T-helper 9 cell (primary cell): ENCODE measurements at places on chromosomes 3 and 15.

DNA sequence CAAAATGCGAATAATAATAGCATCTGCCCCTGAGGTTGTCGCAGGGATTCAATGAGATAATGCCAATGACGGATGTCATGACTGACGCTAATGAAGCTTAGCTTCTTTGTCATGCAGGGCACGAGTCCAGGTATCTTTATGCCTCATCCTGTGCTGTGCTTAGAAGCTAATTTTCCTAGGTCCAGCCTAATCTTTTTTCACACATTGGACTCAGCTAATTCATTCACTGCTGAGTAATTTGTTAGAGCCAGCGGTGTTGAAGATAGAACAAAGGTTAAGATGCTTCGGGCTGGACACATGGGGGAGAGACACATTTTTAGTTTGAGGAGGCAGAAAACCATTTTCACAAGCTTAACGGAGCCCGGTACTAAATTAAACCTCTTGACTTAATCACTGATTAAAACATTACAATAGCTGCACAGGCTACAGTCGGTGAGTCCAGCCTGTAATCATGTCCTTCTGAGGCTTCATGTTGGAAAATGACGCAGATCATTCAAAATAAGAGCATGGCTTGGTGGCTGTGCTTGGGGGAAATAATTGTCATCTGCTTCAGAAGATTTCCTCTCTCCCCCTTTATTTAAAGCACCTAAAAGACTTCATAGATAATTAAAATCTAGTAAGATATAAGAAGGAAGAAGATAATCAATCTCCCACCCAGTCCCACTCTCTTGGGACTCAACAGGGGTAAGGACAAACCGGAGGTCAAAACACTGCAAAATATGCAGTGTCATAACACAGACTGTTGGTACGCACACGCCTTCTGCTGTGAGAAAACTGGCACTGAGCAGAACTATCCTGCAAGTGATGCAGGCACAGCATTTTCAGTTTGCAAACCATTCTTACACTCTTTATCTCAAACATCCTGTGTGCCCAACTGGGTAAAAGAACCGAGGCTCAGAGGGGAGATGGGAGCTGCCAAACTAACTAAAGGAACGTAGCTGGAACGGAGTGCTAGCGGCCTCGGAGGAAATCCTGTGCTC lies 3.3 kb upstream of the CCDC174 start:
- DNase-seq, result no peak

DNA sequence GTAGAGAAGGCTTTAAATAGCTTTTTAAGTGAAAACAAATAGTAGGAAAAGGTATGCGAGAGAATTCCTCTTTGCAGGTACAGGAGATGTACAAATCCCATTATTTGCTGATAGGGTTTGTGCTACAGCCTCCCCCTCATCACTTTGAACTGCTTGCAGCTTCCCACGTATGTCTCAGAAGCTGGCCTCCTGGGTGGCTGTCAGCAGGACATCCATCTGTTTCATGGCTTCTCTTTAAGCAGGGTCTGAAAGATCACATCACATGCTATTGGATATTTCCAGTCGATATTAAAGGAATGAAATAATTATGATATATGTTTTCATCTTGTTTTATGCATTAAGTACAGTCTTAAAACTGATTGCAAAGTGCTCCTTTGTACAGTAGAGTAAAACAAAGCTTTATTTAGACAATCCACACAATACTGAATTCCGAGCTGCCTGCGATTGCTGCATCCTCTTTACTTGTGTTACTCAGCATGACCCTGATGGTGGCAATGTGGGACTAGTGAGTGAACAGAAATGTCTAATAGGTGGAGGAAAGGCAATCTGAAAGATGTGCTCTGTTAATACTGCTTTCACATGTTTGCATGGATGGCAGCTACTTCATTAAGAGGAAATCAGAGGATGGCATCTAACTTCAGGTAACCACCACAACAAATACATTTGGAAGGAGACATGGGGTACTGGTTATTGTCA lies 930.6 kb upstream of the SEMA6D start:
- no peak for DNase-seq

DNA sequence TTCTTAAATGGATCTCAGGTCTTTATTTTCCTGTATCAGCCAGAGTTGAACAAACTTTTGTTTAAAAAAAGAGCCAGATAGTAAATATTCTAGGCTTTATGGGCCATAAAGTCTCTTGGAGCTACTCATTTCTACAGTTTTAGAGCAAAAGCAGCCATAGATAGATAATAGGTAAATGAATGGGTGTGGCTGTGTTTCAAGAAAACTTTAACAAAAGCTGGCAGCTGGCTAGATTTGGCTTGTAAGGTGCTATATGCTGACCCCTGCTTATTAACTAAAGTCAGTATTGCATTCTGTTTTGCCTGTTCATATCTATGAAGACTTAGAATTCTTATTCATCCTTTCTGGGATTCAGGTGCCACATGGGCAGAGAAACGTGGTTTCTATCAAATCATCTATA lies 29.0 kb downstream of the MFN1 start:
- no peak for DNase-seq

GRCh38 chr3:62582495-62583172 lies 209.3 kb upstream of the FEZF2 start:
- DNase-seq, result no peak

- no peak for DNase-seq
Measured at GRCh38 chr3:66336333-66336766, 115.5 kb downstream of the SLC25A26 start.
